Left lung (tissue), 14 donors: ENCODE measurements at places on chromosomes 1 and 21. TPM values are rescaled to one million over a fixed set of nuclear protein-coding genes. Genes with fewer than 3 reads are reported as not detected.

DNA sequence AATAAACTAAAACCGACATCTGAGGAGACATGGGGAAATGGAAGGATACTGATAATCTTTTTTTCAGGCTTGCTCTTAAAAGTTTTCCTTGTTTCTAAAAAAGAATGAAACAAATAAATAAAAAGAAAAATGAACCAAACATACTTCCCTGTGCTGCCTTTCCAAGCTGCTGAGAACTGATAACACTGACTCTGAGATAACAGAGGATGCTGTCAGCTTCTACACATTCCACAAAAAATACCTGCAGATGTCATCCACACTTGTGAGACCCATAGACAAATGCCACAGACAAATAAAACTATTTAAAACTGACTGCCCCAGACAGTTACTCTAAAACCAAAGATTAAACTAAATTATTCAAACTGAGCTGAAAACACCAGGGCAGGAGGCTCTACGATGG lies 12.0 kb upstream of the OR6K3 start:
- DNase-seq, result no peak

The TEX38 gene
- polyA plus RNA-seq, result 0.47 TPM

The FAM43B gene
- polyA plus RNA-seq, result 0.88 TPM

The RBP7 gene
- polyA plus RNA-seq, result 0.99 TPM

GRCh38 chr1:219387211-219387610 lies 213.5 kb downstream of the LYPLAL1 start:
- no peak for DNase-seq

The AGMAT gene
- 0.43 TPM for polyA plus RNA-seq

- DNase-seq, result no peak
Observed at GRCh38 chr1:95742591-95743089, 508.6 kb downstream of the RWDD3 start.

DNA sequence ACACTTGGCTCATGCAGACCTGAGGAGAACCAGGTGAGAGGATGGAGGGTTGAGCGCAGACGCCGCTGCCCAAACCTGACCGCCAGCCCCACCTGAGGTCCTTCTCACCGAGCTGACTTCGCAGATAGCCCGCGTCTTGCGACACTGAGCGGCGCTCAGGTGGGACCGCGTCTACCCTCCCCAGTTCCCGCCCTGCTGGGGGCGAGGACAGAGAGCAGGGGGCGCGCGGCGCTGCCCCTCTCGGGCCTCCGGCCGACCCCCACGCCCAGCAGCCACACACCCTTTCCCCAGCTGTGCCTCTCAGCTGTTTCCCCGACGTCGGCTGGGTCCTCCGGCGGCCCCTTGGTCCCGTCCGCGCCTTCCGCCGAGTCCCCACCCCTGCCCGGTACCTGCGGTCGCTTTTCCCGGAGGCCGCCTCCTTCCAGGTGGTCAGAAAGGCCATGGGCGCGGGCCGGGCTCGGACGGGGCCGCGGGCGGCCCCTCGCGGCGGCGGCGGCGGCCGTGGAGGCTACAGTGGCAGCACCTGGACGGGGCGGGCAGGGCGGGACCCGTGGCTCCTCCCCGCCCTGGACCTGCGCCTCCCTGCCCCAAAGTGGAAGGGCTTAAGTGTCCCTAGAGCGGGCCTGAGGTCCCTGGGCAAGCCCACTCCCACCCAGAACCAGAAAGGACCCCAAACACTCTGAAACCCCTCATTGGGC lies 14.4 kb upstream of the TTC39A start:
- no peak for DNase-seq

DNA sequence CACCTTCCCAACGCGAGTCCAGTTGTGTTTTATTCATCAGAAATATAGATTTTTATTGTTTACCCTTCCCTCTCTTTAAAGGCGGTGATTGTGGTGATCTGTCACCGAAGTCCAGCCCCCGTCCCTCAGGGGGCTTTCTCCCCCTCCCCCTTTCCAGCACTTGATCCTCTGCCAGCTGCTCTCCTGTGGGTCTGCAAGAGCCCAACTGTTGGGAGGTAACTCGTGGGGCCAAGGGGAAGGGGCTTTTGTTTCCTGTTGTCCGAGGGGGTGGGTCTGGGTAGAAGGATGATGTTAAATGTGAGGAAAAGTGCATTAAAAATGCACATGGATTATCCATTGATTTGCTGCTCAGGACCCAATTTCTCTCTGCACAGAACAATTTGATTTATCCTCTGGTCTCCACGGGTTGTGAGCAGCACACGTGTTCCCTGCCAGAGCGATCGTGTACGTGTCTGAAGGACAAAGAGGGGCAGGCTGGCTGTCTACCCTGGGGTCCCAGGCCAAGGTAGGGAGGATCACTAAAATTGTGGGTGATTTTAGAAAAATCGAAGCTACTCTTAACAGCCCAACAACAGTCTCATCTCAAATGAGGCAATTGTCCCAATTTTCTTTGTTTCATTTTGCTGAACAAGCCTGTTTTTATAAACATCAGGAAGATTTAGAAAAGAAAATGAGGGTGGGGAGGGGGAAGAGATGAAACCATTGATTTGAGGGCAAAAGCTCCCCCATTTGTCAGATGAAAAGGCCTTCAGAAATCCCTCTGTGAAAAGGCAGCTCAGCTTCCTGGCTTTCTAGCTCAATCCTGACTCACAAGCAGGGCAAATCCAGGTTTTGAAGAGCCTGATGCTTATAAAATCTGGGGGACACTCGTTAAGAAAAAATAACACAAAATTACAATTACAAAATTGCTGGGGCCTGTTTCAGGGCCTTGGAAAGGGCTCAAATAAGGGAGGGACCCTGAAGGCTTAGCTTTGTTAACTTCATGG lies 176.2 kb downstream of the RHOU start:
- no peak for DNase-seq

The KLHDC9 gene
- polyA plus RNA-seq, result 4.3 TPM

- DNase-seq, result peak; percentile 80
Observed at GRCh38 chr1:184075055-184076029, 23.8 kb downstream of the TSEN15 start.

GRCh38 chr1:182389619-182390047 lies 2.0 kb downstream of the GLUL start:
- no peak for DNase-seq

DNA sequence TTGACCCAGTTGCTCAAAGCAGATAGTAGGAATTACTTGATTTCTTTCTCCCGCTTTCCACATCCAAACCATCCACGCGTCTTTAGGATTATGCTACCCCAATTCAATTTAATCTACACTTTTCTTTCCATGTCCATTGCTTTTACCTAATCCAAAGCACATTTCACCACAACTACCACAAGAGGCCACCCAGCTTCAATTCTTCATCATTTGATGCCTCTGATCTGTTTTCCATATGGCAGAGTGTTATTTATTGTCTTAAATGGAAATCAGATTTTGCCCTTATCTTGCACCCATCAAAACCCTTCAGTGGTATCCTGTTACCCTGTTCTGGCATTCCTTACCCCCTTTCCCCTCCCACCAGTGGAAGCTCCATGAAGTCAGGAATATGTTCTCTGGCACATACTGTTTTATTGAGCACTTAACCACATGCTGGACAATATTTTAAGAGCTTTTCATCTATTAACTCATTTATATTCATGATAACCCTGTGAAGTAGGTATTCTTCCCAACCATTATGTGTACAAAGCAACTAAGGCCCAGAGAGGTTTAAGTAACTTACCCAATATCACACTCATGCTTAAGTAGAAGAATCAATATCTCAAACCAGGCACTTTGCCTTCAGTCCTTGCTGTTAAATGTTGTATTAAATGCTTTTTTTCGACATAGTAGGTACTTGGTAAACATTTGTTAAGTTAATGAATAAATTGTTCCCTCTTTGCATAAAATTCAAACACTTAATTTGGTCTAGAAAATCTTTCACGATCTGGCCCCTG lies 34.6 kb downstream of the CLIC4 start:
- no peak for DNase-seq

DNA sequence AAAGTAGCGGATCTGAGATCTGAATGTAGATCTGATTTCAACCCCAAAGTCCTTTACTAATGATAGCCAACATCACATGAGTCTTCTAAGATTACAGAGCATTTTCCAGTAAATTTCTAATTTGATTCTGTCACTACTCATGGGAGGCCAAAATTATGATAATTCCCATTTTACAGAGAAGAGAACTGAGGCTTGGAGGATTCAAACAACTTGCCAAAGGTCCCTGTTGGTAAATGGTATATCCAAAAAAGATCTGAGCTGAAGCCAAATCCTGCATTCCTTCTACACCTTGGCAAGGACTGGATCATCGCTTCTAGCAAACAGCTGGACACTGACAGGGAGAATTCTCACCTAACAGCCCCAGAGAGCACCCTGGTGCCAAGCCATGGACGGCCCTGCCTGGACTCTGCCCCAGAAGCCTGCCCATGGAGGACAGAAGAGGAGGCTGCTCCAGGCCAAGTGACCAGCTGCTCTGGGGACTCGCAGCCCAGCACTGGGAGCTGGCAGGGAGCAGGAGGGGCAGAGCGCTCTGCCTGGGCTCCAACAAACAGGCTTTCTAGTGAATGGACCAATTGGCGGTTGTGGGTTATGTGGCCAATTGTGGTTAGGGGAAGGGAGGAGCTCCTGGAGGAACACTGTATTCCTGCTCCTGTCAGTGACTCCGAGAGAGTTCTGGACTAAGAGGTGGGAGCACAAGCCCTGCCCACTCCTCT lies 6.4 kb upstream of the CSF1 start:
- DNase-seq, result no peak

The OLFML2B gene
- polyA plus RNA-seq, result 16.0 TPM

GRCh38 chr1:27057389-27057788 lies 44.7 kb upstream of the TENT5B start:
- no peak for DNase-seq

DNA sequence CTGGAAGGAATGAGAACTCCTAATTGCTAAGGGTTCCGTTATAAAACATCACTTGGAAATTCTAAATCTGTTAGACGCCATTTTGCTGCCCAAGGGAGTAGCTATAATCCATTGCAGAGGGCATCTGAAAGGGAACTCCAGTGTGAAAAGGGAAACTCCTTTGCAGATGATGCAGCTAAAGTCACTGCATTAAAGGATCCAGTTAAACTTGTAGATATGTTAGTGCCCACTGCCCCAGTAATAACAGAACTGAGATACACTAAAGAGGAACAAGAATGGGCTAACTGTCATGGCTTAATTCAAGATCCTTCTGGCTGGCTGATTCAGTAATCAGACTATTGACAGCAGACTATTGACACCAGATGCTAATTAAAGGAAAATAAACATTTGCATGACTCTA lies 81.8 kb upstream of the KIAA0040 start:
- DNase-seq, result no peak

The ADCY10 gene
- polyA plus RNA-seq, result 0.23 TPM

The GSTM5 gene
- 91.2 TPM for polyA plus RNA-seq

DNA sequence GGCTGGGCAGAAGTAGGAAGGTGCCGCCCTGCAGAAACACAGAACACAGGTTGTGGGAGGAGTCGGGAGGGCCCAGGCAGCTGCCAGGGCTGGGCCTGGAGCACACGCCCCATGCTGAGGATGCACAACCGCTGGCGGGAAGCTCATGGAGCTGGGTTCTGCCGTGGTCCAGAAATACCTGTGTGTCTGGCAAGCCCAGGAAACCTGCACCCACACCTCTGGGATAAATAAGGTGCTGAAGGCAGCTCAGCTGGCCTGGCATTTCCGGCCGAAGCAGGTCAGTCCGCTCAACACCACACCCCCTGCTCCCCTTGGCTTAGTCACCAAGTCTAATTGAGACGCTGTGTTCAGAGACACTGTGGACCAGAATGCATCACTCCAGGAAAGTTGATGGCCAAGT lies 32.1 kb downstream of the CTNNBIP1 start:
- peak; percentile 41 for DNase-seq

- no peak for DNase-seq
Observed at GRCh38 chr1:99270646-99271045, 6.4 kb downstream of the PLPPR4 start.

GRCh38 chr1:105793536-105794146 lies 1262.8 kb upstream of the PRMT6 start:
- DNase-seq, result peak; percentile 15

GRCh38 chr1:202848191-202848542 lies 37.4 kb downstream of the PCAT6 start:
- no peak for DNase-seq

GRCh38 chr21:14072761-14073535 lies 137.8 kb downstream of the LIPI start:
- DNase-seq, result no peak

DNA sequence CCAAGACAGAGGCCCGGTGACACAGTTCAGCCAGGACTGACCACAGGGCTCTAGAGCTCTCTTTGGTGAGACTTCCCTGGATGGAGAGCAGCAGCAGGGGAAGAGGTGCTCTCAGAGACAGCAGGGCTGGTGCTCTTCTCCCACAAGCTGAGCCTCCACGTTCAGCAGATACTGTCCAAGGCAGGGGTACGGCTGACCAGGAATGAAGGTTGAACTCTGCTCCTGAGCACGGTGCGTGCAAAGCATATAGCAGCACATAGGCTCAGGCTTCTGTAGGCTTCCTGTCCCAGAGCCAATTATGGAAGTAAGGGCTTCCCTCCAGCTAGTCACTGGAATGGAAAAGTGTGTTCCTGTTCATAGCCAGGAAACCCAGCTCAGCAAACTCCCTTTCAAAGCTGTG lies 23.9 kb downstream of the DMBX1 start:
- no peak for DNase-seq

- DNase-seq, result no peak
Observed at GRCh38 chr1:245829194-245829593, 674.4 kb downstream of the KIF26B start.

- DNase-seq, result no peak
Observed at GRCh38 chr1:228185641-228185965, 20.0 kb downstream of the IBA57 start.

The GNAT2 gene
- not detected for polyA plus RNA-seq

DNA sequence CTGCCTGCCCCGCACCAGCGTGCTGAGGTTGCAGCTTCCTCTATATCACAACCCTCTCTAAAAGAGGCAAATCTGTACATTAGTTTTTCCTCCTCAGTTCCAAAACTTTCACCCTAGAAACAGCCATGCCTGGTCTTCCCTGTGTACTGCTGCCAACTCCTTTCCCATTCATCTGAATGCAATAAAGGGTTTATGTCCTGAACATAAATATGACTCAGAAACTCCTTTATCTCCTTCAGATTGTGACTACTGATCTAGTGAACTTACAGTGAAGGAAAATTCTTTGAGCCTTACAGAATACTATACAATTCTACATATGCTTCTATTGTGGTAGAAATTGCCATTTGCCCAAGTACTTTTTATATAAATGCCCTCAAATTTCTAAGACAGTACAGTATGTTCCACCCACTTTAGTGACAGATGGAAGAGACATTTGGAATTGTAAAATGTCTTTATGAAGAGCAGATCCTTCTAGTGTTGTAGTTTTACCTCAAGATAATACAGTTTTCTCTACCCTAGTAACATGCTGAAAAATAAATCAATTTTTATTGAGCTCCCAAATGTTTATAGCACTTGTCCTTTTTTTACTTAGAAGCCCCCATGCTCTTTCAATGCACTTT lies 345.1 kb upstream of the SNX7 start:
- DNase-seq, result no peak

- no peak for DNase-seq
Observed at GRCh38 chr1:150249936-150250335, 7.6 kb upstream of the CA14 start.

DNA sequence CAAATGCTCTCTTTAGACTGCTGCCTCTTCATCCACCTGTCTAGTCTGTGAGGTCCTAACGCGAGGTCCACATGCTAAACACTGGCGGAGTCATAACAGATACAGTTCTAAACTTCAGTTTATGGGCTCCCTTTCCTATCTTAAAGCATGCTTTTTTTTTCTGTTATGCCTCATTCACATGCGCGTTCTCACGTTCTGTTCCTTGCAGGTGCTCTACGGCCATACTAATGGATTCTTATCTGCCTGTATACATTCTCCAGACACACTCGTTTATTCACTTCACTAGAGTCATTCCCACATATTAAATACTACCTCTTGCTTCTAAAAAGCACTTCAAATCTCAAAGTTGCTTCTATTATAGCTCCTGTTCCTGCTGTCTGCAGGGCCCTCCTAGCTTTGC lies 38.7 kb downstream of the PHC2 start:
- DNase-seq, result no peak
